ENCODE measurements at places on chromosomes 7 and 10.

- DNase-seq = no peak
Observed at GRCh38 chr7:106736508-106737201, 75.7 kb upstream of the CCDC71L start.

DNA sequence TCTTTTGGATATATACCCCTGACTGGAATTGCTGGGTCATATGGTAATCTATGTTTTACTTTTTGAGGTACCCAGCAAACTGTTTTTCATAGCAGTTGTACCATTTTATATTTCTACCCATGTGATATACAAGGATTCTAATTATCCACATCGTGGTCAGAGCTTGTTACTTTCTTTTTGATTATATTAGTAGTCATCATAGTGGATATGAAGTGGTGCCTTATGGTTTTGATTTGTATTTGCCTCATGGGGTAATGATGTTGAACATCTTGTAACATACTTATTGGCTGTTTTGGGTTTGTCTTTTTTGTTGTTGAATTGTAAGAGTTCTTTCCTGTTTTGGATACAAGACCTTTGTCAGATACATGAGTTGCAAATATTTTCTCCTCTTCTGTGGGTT is 51.7 kb downstream of the MAPK8 start:
- DNase-seq = no peak

- DNase-seq = no peak
Observed at GRCh38 chr7:7803715-7804178, 85.3 kb upstream of the RPA3 start.

GRCh38 chr7:98225913-98226614 is 14.8 kb downstream of the BHLHA15 start:
- no peak for DNase-seq

DNA sequence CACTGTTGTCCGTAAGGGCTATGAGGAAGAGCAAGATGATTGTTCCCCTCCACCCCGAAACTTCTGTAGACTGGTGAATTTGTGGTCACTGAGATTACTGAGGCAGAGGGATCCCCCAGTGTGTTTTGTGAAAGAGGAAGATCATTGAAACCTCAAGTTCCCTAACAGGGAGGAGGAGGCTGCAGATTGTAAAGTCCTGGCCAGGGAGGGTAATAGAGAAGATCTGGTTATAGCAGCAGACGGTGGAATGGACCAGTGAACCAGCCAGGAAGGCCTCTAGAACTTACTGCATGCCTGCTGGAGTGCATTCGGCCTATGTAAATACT is 31.1 kb downstream of the LMTK2 start:
- no peak for DNase-seq

DNA sequence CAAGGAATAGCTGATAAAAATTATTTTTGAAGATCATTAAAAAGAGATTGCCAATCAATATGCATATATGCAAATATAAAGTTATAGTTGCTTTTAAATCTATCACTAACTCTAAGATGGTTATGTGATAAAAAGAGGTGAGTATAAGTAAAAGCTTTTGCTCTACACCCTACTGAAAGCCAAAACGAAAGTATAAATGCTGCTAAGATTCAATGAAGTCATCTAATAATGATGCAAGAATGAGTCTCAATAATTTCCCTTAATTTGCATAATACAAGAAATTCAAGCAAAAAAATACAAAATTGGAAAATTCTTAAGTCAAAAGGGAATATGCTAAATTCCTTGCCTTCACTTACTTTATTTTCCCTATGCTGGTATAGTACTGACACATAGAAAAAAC is 75.2 kb downstream of the WAPL start:
- DNase-seq = no peak
